ENCODE measurements at places on chromosomes 3 and 15. TPM values are rescaled to one million over a fixed set of nuclear protein-coding genes. Genes with fewer than 3 reads are reported as not detected.

GRCh38 chr3:88595026-88595425, 445.3 kb downstream of the C3orf38 start:
- no peaks in the 10 kb centered on the region for H3K36me3 ChIP-seq
- no peak for DNase-seq
- H3K27ac ChIP-seq = no peak overlapping the region
- H3K4me1 ChIP-seq = no peaks in the 10 kb centered on the region
- H3K4me3 ChIP-seq = no peak overlapping the region

CHRFAM7A gene
- total RNA-seq = 2.3 TPM

THRB gene
- 7.7 TPM for total RNA-seq

GRCh38 chr3:42052484-42053351, 38.4 kb upstream of the TRAK1 start:
- no peaks in the 10 kb centered on the region for H3K36me3 ChIP-seq
- H3K27ac ChIP-seq = no peak overlapping the region
- DNase-seq = no peak
- H3K4me1 ChIP-seq = peaks cover 17% of the 10 kb centered on the region
- no peak overlapping the region for H3K4me3 ChIP-seq

GRCh38 chr15:62809115-62809967, 233.2 kb upstream of the TPM1 start:
- no peak overlapping the region for H3K27ac ChIP-seq
- H3K4me1 ChIP-seq = no peaks in the 10 kb centered on the region
- H3K27me3 ChIP-seq = no peaks in the 10 kb centered on the region
- no peaks in the 10 kb centered on the region for H3K36me3 ChIP-seq
- no peak overlapping the region for H3K4me3 ChIP-seq
- no peak for DNase-seq

- H3K4me3 ChIP-seq = no peak overlapping the region
- H3K27me3 ChIP-seq = no peaks in the 10 kb centered on the region
- no peaks in the 10 kb centered on the region for H3K36me3 ChIP-seq
- no peaks in the 10 kb centered on the region for H3K4me1 ChIP-seq
Observed at GRCh38 chr3:55501905-55502304, 14.8 kb upstream of the WNT5A start.

EIF2A gene
- total RNA-seq = 60.6 TPM

- peak within 1 kb of the TSS; percentile 28 for H3K27ac ChIP-seq
- peak; percentile 58 for DNase-seq
- H3K4me1 ChIP-seq = no peaks in the 10 kb centered on the region
- H3K4me3 ChIP-seq = peak within 1 kb of the TSS; percentile 31
- no peaks in the 10 kb centered on the region for H3K27me3 ChIP-seq
Observed at GRCh38 chr15:99104788-99105513, at the start of gene SYNM. Gene SYNM (plus strand): TSS chr15:99105080. CDS start chr15:99105200, 120 bp downstream.

ABTB1 gene
- total RNA-seq = 9.0 TPM

GRCh38 chr15:60091157-60091556, 87.0 kb downstream of the FOXB1 start:
- no peak overlapping the region for H3K27ac ChIP-seq
- no peak for DNase-seq
- H3K4me1 ChIP-seq = no peaks in the 10 kb centered on the region

GRCh38 chr3:12916159-12916558, 74.8 kb upstream of the RPL32 start:
- H3K36me3 ChIP-seq = peaks cover 12% of the 10 kb centered on the region
- no peak overlapping the region for H3K4me3 ChIP-seq
- no peak overlapping the region for H3K27ac ChIP-seq
- no peaks in the 10 kb centered on the region for H3K27me3 ChIP-seq
- H3K4me1 ChIP-seq = no peaks in the 10 kb centered on the region
- no peak for DNase-seq

GP9 gene
- not detected for total RNA-seq

- no peak for DNase-seq
- no peaks in the 10 kb centered on the region for H3K36me3 ChIP-seq
- no peaks in the 10 kb centered on the region for H3K27me3 ChIP-seq
Observed at GRCh38 chr3:99875581-99875928, 57.9 kb downstream of the CMSS1 start.

DNA sequence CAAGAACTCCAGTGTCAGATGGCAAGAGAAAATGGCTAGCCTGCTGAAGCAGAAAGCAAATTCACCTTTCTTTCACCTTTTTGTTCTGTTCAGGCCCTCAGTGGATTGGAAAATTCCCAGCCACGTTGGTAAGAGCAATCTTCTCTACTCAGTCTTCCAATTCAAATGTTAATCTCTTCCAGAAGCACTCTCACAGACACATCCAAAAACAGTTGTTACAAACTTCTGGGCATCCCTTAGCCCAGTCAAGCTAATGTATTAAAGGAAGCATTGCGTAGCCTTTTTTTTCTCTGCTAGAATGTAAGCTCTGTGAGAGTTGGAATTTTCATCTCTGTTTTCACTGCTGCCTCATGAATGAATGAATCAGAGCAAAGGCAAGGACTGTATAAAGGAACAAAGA, 109.2 kb upstream of the ROBO2 start:
- DNase-seq = no peak
- H3K36me3 ChIP-seq = no peaks in the 10 kb centered on the region
- no peak overlapping the region for H3K27ac ChIP-seq
- no peaks in the 10 kb centered on the region for H3K27me3 ChIP-seq

RAB27A gene
- total RNA-seq = 12.6 TPM

DNA sequence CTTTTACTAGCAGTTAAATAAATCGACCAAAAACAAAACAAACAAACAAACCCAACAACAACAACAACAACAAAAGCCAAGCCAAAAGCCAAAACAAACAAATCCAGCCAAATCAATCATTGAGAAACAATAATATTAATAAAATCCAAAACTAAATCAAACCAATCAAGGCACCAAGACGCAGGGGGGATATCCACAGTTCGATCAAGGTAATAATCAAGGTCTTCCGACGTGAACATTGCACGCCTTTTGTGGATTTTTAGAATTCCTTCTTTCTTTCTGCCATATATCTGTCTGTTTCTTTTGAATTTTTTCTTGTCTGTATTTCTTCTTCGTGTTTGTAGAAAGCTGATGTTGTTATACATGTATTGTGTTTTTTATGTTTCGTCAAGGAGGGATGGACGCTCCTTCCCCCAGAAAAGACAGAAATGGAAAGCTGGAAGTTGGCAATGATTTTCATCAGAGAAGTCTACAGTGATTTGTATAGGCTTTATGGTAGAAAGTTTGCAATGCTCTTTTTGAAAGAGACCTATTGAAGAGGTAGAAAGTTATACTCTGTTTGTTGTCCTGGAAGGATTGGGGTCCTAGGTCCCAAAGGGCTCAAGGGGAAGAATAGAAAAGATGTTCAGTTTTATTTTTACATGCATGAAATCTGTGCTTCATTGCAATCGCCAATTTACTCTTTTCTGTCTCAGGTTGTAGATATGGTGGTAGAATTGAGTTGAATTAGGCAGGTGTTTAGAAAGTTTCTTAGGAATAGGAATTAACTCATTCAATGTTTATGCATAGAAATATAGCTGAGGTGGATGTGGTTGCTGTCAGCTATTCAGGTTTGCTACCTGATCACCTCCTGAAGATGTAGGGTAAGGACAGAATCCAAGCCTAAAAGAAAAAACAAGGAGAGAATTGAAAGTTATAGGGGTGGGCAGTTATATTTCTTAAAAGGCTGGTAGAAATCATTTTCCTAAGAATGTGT, 1.2 kb downstream of the ARPP21 start:
- peak overlapping the region; percentile 24 for H3K4me3 ChIP-seq
- peaks cover 5% of the 10 kb centered on the region for H3K4me1 ChIP-seq
- H3K36me3 ChIP-seq = no peaks in the 10 kb centered on the region
- no peak overlapping the region for H3K27ac ChIP-seq
- H3K27me3 ChIP-seq = peaks cover 9% of the 10 kb centered on the region
- DNase-seq = no peak

DNA sequence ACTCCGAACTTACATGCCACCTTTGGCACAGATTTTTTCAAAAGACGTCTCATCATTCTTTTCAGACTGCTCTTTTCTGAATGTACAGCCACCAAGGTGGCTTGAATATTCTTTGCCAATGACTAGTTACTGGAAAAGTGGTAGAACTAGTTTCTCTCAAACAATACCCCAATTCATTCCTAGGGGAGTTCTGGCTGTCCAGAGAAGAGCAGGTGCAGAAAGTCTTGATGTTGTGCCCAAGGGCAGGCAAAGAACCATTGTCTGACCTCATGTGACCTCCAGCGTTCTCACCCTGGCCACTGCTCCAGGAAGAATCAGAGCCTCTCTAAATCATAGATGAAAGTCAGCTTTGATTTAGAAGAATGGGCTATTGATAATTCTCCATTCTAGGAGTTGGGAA, 5.5 kb downstream of the LMOD3 start:
- H3K4me1 ChIP-seq = peaks cover 6% of the 10 kb centered on the region
- peak overlapping the region; percentile 66 for H3K27ac ChIP-seq
- no peaks in the 10 kb centered on the region for H3K36me3 ChIP-seq
- no peak for DNase-seq
- H3K4me3 ChIP-seq = no peak overlapping the region

SEMA3B gene
- 27.5 TPM for total RNA-seq

DNA sequence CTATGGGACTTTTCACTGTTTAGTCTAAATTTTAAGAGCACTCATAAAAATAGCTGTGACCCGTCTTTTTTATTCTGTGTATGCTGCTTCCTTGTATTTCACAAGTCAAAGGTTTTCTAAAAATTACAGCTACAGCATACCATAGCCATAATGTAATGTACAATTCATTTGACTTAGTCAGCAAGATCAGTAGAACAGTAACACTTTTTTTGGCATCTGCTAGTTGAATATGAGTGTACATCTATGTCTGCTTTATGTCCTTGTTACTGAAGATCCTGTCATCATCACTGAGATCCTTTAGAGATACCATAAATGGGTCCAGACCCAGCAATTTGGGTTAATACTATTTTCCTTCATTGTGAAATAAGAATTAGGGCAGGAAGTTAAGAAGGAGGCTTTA, 42.2 kb downstream of the CMSS1 start:
- no peaks in the 10 kb centered on the region for H3K27me3 ChIP-seq
- DNase-seq = no peak
- no peak overlapping the region for H3K4me3 ChIP-seq
- no peaks in the 10 kb centered on the region for H3K4me1 ChIP-seq

DNA sequence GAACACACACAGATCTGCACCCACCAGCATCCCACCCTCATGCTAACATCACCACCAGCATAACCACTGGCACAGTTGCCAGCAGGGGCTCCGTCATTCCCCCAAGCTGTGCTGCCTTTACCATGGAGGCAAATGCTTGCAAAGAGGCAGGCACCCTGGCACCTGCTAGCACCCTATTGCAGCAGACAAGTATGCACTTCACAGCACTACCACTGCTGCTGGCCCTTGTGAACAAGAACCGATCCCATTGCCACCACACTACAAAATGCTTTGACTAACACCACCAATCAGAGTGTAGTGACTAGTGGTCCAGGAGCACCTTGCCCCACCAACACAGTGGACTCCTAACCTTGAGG, 862.2 kb upstream of the DPPA4 start:
- no peaks in the 10 kb centered on the region for H3K27me3 ChIP-seq
- no peak overlapping the region for H3K4me3 ChIP-seq
- DNase-seq = no peak
- no peak overlapping the region for H3K27ac ChIP-seq

DNA sequence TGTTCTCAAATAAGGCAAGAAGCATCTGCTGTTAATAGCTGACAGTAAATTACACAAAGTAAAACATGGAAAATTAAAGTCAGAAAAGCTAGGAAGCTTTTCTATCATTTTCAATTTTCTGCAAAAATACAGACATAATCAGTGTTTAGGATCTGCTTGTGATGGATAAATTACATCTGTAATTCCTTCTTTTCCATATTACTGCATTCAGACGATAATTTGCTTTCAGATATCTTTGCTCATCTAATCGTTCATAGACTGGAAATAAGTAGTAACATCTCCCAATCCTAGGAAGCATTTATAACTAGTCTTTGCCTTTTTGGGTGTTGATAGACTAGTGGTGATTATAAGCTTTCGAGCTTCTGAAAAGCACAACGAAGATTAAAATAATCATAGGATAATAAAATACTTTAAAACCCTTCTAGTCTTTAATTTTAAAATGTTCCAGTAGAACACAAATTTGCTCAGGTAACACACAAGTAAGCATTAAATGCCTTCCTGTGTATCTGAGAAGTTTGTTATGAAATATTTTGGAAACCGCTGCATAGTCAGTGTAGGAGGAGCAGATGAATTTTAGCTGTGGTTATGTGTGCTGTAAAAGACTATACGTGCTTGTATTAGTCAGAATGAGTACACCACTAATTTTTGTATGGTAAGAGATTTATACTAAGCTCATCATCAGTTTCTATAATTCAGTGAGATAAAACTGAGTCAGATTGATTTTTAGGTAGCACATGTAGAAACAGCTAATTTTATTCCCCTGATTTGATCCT, 41.0 kb downstream of the MBNL1 start:
- H3K27ac ChIP-seq = no peak overlapping the region
- no peak for DNase-seq
- H3K27me3 ChIP-seq = no peaks in the 10 kb centered on the region
- peaks cover 31% of the 10 kb centered on the region for H3K4me1 ChIP-seq

IMPG2 gene
- 0.12 TPM for total RNA-seq

GRCh38 chr15:68432441-68433064, 590 bp upstream of the ITGA11 start:
- no peak overlapping the region for H3K4me3 ChIP-seq
- H3K36me3 ChIP-seq = no peaks in the 10 kb centered on the region
- no peaks in the 10 kb centered on the region for H3K4me1 ChIP-seq
- DNase-seq = peak; percentile 8
- no peak overlapping the region for H3K27ac ChIP-seq
- peaks cover 3% of the 10 kb centered on the region for H3K27me3 ChIP-seq

GRCh38 chr3:14948609-14949038, 1.2 kb downstream of the NR2C2 start:
- H3K4me3 ChIP-seq = peak overlapping the region; percentile 66
- H3K27ac ChIP-seq = peak overlapping the region; percentile 98
- peaks cover 3% of the 10 kb centered on the region for H3K36me3 ChIP-seq
- peaks cover 8% of the 10 kb centered on the region for H3K4me1 ChIP-seq
- DNase-seq = no peak

DNA sequence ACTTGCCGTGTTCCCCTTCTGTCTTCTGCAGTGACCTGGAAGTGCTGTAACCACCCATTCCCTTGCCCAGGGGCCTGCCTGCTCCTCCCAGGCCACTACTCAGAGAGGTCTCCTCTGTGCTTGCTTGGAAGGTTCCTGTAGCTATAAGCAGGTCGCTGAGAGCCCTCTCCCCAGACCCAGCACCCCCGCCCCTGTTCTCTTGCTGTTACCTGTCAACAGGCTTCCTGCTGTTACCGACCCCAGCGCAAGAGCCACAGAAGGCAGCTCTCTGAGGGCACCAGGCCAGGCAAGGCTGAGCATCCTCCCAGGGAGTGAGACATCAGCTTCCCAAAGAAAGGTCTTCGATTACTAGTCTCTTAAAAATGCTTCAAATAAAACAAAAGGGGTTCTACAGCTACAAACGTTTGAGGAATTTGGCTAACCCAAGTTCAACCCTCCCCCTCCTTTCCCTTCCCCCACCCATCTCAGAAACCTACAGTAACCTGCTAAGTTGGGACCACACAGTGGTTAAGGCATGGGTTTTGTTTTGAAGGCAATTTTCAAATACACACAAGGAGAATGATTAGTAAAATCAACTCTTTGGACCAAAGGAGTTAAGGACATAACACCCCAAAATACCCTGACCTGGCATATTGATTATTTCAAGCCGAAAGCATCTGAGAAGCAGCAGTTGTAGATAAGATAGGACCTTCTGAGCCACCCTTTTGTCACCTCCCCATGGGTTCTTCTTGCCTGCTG, 74.9 kb upstream of the MFGE8 start:
- no peak for DNase-seq
- no peak overlapping the region for H3K4me3 ChIP-seq
- no peaks in the 10 kb centered on the region for H3K36me3 ChIP-seq
- no peaks in the 10 kb centered on the region for H3K27me3 ChIP-seq

GNAI2 gene
- total RNA-seq = 70.5 TPM

APOD gene
- 133 TPM for total RNA-seq

LYZL4 gene
- not detected for total RNA-seq

Measured in pancreas (tissue), 10 donors.